Cardiac atrium fibroblast (primary cell): ENCODE measurements at places on chromosomes 5 and 9. TPM values are rescaled to one million over a fixed set of nuclear protein-coding genes. Genes with fewer than 3 reads are reported as not detected.

Gene C5orf52
- not detected in 2 replicates for total RNA-seq

Gene SPATA31D1
- not detected in 2 replicates for total RNA-seq

Gene SHISAL2B
- not detected in 2 replicates for total RNA-seq

Gene LEAP2
- 0.16 TPM in 1 of 2 replicates, not detected in the other for total RNA-seq

Gene DBH
- total RNA-seq: not detected in 2 replicates

Gene BRD8
- 16.0 and 29.8 TPM in 2 replicates for total RNA-seq

Gene C5orf22
- total RNA-seq: 15.4 and 18.2 TPM in 2 replicates

Gene SPINK13
- not detected in 2 replicates for total RNA-seq

Gene FOXD1
- total RNA-seq: 2.1 and 4.3 TPM in 2 replicates

Gene INSYN2B
- total RNA-seq: 10.4 and 15.7 TPM in 2 replicates

Gene CYLC2
- not detected in 2 replicates for total RNA-seq

Gene ERAP2
- total RNA-seq: 10.7 and 24.6 TPM in 2 replicates

Gene UQCRQ
- total RNA-seq: 149 and 159 TPM in 2 replicates

Gene PCDHGA6
- total RNA-seq: 1.1 and 3.4 TPM in 2 replicates

Gene PCDHGB6
- 1.4 and 2.1 TPM in 2 replicates for total RNA-seq

Gene DAB2IP
- 7.6 and 8.6 TPM in 2 replicates for total RNA-seq

Gene TNC
- 0.18 and 1.6 TPM in 2 replicates for total RNA-seq

Gene RNF208
- total RNA-seq: 0.16 TPM in 1 of 2 replicates, not detected in the other
